ENCODE measurements at places on chromosomes 1 and 21.

- no peak for DNase-seq
Observed at GRCh38 chr1:38561725-38562124, 297.8 kb downstream of the RRAGC start.

- DNase-seq, result no peak
Observed at GRCh38 chr1:154810571-154810970, 59.5 kb downstream of the KCNN3 start.

DNA sequence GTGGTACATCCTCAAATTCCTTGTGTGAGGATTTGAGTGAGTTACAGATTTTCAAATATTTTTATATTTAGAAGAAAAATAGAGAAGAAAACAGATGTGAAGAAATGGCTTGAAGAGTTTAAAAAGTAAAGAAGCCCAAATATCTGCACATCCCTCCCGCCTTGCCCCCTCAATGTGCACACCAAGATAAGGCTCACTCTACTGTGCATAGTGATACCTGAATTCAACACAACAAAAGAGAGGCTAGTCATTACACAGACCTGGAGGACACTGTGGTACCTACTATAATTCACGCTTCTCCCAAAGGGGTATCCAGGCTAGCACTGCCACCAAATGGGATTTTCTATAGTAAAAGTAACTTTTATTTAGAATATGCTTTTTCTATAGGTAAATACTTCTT, 44.0 kb upstream of the SYT2 start:
- DNase-seq, result no peak

GRCh38 chr1:101207891-101208290, 28.9 kb upstream of the S1PR1 start:
- DNase-seq, result no peak

GRCh38 chr1:111131693-111132092, 8.2 kb downstream of the DRAM2 start:
- DNase-seq, result no peak

DNA sequence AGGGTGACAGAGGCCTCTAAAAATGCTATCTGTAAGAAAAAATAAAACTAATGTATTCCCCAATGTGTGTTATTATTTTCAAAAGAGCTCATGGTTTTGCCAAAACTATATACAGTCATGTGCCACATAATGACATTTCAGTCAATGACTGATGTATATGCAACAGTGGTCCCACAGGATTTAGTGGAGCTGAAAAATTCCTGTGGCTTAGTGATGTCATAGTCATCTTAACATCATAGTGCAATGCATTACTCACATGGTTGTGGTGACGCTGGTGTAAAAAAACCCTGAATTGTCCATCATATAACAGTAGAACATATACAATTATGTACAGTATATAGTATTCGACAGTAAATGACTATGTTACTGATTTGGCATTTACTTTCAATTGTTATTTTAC, 172.4 kb downstream of the CACNA1E start:
- DNase-seq, result no peak

DNA sequence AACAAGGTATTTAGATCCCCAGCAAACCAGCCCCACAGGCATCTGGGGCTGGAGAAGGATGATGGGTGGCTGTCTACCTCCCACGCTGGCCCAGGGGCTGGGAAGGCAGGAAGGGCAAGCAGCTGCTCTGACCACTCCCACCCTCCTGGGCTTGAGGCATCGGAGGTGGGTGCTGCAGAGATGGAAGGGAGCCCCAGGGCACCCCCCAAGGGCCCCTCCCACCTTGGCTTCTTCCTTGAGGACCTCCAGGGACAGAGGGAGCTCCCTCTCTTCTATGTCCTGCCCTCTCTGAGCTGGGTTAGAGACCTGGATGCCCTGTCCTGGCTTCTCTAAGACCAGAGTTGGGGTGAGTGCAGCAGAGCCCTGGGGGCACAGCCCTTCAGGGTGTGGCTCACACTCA, 3.1 kb downstream of the CD52 start:
- no peak for DNase-seq

DNA sequence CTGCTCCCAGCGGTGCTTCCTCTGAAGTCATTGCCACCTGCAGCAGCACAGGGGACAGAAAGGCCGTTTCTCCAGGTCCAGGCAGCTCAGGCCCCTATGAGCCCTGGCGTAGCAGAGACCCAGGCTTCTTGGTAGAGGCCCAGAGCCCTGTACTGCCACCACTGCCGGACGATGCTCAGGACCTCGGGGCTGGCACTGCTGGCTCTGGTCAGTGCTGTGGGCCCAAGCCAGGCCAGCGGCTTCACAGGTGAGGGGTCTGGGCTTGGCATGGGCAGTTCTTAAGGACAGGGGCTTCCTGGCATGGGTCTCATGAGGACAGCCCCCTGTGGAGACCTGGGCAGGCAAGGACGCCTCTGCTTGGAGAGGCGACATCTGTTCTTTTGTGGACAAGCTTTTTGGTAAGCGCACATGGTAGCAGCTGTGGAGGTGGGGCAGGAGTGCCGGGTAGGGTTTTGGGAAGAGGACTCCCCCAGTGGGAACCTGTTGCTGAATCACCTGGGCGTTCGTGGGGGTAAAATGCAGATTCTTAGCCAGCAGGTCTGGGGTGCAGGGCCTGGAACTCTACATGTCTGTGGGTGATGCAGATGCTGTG, at the start of gene UMODL1:
UMODL1 (plus strand) TSS at position 172 of the 592 bp plus-strand sequence; CDS start at position 172, 0 bp downstream.
- no peak for DNase-seq

- DNase-seq, result no peak
Observed at GRCh38 chr1:20291645-20292084, 990 bp downstream of the VWA5B1 start.

- DNase-seq, result no peak
Observed at GRCh38 chr1:173445164-173445563, 32.0 kb upstream of the PRDX6 start.

GRCh38 chr1:92409946-92410549, 76.7 kb downstream of the GFI1 start:
- no peak for DNase-seq

DNA sequence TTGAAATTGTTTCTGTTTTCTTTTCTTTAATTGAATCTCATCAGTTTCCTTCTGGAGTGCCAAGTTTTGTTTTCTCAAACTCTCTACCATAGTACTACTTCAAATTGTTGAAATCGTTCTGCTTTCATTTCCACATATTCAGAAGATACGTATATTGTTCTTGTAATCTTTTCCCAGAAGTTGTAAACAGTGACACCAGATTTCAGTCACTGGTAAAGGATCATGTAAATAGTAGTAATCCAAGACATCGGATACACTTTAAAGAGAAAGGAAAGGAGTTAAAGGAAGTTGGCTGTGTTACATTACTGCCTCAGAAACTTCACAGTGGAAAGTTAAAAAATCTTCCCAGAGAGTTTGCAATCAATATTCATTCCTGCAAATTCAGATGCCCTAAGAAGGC, 67.5 kb downstream of the RGL1 start:
- DNase-seq, result no peak

GRCh38 chr21:41183575-41183974, 15.6 kb downstream of the BACE2 start:
- no peak for DNase-seq

- no peak for DNase-seq
Observed at GRCh38 chr1:43802356-43802980, 95.1 kb downstream of the ST3GAL3 start.

GRCh38 chr21:42862774-42863503, 16.4 kb downstream of the WDR4 start:
- DNase-seq, result no peak

DNA sequence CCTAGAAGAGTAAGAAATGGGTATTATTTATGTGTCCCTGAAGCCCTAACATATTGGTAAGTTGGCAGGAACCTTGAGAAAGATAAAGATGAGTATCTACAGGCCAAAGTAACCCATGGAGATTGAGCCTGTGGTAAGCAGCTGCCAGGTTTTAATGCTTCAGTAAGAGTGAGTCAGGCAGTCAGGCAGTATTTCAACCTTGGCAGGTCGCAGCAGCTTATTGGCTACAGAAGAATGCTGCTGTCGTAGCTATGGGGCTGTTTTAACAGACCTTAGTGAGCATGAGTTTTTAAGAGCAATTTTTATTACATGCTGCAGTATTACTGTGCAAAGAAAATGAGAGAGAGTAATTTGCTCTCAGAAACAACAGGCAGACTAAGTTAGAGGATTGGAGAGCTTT, 10.3 kb upstream of the SLC30A10 start:
- DNase-seq, result no peak

DNA sequence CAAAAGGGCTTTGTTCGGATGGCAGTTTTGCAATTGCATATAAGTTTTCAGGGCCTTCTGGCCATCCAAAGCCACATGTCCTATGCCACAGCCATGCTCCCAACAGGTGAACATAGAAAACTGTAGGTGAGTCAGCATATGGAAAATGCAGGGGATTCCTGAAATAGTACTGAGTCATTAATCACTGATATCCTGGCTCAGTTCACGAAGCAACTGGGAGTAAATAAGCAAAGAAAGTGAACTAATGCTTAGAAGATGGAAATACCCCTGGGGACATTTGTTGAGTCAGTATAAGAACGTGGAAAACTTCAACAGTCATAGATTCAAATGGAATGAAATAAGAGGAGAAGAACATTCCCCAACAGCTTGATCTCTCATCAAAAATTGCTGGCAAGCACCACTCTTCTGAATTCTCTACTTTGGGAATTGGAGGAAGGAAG, 148.9 kb upstream of the RUNX1 start:
- no peak for DNase-seq

DNA sequence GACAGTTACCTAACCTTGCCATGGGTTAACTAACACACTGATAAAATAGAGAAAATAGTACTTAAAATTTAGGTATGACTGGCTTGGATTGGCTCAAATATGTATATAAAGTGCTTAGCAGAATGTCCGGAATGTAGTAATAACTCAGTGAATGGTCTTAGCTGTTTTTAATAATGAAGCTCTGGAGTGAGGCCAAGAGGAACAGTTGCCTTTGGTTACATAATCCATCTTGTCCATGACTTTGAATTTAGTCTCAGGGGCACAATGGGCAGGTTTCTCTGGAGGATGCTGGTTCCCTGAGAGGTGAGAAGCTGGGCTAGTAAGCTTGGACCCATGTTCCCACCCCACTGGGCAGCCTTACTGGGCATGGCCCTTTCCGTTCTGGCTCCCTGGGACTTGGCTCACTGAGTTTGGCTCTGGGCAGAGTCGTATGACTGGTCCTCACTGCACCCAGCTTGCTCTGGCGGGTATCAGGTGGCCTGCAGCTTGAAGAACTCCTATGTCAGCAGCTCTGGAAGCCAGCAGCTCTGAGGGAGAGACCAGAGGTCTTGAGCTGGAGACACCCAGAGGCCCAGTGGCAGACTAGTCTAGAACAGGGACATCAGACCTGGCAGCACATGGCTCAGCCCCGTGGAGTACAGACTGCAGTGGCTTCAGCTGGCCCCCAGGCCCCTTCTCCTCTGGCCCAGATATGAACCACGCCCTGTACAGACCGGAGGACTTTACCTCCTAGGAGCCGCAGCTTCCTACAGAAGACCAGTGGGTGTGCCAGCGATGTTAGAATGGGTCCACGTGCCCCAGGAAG, 40.4 kb downstream of the TENT5C start:
- DNase-seq, result no peak

GRCh38 chr1:115476616-115477015, 138.6 kb upstream of the NGF start:
- no peak for DNase-seq

- DNase-seq, result no peak
Observed at GRCh38 chr1:3011127-3011526, 10.1 kb upstream of the ACTRT2 start.

DNA sequence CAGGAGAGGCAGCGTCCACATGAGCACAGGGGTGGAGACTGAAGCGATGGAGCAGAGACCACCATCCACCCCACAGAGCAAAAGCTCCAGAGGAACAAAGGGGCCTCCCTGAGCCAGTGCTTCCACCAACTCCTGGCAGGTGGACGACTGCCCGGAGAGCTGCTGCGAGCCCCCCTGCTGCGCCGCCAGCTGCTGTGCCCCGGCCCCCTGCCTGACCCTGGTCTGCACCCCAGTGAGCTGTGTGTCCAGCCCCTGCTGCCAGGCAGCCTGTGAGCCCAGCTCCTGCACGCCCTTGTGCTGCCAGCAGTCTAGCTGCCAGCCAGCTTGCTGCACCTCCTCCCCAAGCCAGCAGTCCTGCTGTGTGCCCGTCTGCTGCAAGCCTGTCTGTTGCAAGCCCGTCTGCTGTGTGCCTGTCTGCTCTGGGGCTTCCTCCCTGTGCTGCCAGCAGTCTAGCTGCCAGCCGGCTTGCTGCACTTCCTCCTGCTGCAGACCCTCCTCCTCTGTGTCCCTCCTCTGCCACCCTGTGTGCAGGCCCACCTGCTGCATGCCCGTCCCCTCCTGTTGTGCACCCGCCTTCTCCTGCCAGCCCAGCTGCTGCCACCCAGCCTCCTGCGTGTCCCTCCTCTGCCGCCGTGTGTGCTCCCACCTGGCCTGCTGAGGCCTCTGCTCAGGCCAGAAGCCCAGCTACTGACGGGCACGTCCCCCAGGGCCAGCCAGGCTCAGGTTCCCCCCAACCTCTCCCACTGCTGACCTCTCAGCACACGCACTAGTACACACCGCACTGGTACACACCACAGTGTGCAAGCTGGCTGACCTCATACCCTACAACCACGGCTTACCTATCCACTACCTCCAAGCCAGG, 5.4 kb downstream of the KRTAP10-12 start:
- DNase-seq, result no peak

DNA sequence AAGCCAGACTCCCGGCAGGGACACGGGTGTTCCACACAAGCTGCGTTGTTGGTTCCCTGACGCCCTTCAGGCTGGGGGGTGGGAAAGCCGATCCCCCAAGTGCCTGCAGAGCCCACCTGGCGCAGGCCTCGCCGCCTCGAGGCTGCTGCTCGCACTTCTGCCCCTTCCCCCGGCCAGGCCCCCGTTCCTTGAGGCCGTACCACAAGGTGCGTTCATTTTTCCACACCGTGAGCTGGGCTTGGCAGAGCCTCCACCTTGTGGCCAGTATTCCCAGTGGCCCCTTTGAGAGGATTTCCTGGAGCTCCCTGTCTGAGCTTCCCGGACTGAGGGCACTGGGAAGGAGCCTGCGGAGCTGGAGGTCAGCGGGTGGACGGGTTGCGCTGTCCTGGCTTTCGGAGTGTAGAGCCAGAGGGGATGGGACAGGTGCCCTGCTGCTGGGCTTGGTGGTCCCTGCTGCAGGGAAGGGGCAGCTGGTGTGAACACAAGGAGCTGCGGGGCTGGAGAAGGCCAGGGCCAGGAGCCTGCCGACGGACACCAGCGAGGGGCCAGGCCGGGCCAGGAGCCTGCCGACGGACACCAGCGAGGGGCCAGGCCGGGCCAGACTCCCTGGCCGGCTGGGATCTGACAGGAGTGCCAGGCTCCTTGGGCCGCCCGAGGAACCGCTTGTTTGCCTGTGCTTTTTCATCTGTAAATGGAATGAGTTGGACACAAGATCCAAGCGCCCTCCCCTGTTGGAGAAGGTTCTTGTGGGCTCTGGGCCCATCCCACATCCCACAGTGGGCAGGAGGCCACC, 18.4 kb downstream of the PDXK start:
- no peak for DNase-seq

- DNase-seq, result no peak
Observed at GRCh38 chr1:81391125-81391828, 409.5 kb upstream of the ADGRL2 start.
